H1 (cell line): ENCODE measurements at places on chromosomes 4 and X.

DNA sequence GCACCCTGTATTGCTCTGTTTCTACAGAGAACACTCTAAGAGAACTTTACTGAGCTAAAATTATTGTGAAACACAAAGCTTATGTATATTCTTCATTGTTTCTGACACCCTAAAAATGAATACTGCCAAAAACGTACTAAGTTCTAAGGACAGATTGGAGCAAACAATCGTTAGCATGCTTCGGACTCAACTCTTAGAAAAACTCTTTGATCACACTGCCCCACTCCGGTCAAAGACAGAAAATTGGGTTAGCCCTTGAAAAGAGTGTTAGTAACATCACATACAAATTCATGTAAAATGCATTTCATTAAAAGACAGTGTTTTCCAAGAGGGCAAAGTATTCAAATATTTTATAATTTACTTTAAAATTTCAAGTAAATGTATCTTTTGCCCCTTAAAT lies 177.4 kb downstream of the DCHS2 start:
- no peak for DNase-seq

- peak; percentile 73 for DNase-seq
Measured at GRCh38 chr4:41257257-41257901, 651 bp downstream of the UCHL1 start.

DNA sequence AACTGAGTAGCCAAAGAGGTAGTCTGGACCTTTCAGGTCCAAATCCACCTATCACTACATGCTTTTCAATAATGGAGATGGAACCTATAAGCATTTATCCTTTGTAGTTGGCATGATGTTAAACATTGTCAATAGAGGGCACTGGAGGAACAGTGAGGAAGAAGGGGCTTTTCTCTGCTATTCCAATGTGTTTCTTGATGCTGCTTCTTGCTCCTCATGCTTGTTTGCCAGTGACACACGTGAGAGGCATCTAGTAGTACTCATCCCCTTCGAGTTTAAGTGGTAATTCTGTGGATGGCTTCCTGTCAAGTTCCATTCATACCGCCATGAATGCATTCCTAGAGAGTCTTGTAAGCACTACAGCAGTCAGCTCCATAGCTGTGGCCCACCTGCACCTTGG lies 84.0 kb downstream of the NAA11 start:
- DNase-seq, result no peak

DNA sequence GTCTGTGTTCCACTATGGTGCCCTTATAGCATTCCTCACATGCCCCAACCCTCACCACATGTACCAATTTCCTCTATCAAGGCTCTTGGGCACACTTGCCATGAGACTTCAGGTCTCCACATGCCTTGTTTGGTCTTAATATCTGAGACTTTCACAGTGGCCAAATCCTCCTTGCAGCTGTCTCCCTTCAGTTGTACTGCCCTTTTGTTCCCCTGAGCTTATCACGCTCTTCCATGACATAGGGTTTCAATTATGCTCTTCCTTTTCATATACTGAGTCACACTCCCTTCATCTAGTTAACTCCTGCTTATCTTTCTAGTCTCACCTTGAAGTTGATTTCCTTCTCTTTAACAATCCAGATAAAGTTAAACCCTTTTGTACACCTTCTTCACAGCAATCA lies 212.9 kb downstream of the PDHA2 start:
- DNase-seq, result no peak

GRCh38 chr4:52199574-52200338 lies 148.7 kb downstream of the SPATA18 start:
- no peak for DNase-seq
